ENCODE measurements at places on chromosomes 3 and 15. TPM values are rescaled to one million over a fixed set of nuclear protein-coding genes. Genes with fewer than 3 reads are reported as not detected.

The GP5 gene
- total RNA-seq: 0.10 TPM

The C3orf33 gene
- total RNA-seq: 3.9 TPM

The ACAA1 gene
- 60.3 TPM for total RNA-seq

The ZCWPW2 gene
- total RNA-seq: 1.2 TPM

The FRMD5 gene
- not detected for total RNA-seq

The ANKRD34C gene
- total RNA-seq: not detected

The RAB8B gene
- total RNA-seq: 29.8 TPM

The SPTSSB gene
- not detected for total RNA-seq

The GOLGA8S gene
- total RNA-seq: 0.44 TPM

The RLBP1 gene
- not detected for total RNA-seq

The PLS1 gene
- total RNA-seq: 0.78 TPM

The TMEM158 gene
- 15.0 TPM for total RNA-seq

The LDHAL6B gene
- not detected for total RNA-seq

The STRIT1 gene
- total RNA-seq: not detected

The TMIE gene
- total RNA-seq: not detected

The VILL gene
- 2.3 TPM for total RNA-seq

The FBXO40 gene
- not detected for total RNA-seq

The LRRC31 gene
- not detected for total RNA-seq

The SETD5 gene
- 154 TPM for total RNA-seq

The PIGZ gene
- 7.9 TPM for total RNA-seq

The SLC6A11 gene
- not detected for total RNA-seq

The CYP8B1 gene
- not detected for total RNA-seq

The UMPS gene
- 23.5 TPM for total RNA-seq

The PLSCR4 gene
- 43.4 TPM for total RNA-seq

The AGTR1 gene
- total RNA-seq: 2.1 TPM

The GSK3B gene
- 80.0 TPM for total RNA-seq

The SEMA5B gene
- 1.3 TPM for total RNA-seq

The MYL3 gene
- total RNA-seq: 1.6 TPM

The PRICKLE2 gene
- total RNA-seq: 24.7 TPM

The NEK10 gene
- total RNA-seq: 10.1 TPM

Data from osteocyte (in vitro differentiated cells).